ENCODE measurements at places on chromosomes 4 and X. TPM values are rescaled to one million over a fixed set of nuclear protein-coding genes. Genes with fewer than 3 reads are reported as not detected.

DNA sequence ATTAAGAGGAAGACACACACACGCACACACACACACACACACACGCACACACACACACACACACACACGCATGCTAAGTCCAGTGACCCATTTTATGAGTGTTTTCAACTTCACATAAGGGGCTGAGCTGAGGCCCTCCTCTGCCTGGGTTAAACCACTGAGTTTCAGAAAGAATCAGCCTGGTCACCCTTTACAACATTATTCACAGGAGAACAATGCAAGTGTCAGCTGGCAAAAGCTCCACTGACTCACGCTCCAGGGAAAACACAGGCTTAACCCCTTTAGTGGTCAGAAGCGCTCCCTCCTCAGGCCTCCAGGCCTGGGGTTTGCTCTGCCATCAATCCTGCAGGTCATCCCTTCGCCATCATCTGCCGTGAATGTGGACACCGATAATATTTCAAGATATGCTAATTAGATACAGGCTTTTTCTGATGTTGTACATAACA, 46.9 kb downstream of the ACOX3 start:
- no peak for DNase-seq

DNA sequence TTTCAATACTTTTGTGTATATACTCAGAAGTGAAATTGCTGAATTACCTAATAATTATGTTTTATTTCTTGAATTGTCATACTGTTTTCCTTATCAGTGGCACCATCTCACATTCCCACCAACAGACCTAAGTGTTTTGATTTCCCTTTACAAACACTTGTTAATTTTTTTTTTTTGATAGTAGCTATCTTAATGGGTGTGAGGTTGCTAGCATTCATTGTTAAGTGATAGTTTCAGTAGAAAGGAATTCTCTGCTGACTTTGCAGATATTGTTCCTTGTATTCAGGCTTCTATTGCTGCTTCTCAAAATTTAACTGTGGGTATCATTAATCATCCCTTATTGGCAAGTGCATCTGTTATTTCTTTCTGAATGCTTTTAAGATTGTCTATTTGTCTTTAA, 927.5 kb upstream of the SLIT2 start:
- DNase-seq: no peak

DNA sequence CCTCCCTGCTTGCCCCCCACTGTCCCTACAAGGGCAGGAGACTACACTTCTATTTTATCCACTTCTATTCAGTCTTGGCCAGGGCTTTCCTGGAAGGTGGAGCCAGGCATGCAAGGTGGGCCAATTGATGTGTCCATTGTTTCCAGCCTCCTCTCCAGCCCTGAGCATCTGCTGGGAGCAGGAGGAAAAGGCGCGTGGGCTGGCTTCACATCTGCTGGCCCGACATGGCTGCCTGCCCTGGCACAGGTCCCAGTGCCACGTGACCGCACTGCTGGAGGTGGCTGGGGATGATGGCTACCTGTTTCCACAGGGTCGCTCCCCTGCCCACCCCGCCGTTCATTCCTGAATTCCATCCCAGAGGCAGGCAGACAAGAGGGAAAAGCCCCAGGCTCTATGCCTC, 247.7 kb downstream of the AFAP1 start:
- no peak for DNase-seq

- no peak for DNase-seq
Measured at GRCh38 chr4:36099509-36099908, 144.8 kb downstream of the ARAP2 start.

GRCh38 chr4:118850488-118851173, 14.7 kb upstream of the SEC24D start:
- no peak for DNase-seq

DNA sequence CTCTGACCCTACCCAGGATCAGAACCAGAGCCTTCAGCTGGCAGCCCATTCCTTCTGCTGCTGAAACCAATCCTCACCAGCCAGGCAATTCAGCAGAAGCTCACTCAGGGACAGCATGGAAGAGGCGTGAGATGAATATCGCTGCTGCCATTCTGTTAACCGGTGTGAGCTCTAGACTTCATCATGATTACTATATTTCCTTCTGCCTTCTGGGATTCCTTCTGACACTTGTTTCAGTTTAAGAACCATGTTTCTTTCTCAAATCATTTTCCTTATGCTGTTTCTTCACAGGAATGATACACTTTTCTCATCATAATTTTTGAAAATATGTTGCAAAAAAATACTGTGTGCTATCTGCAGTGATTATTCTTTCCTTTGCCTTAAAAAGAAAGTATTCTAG, 473.4 kb upstream of the FTHL17 start:
- DNase-seq: no peak

DNA sequence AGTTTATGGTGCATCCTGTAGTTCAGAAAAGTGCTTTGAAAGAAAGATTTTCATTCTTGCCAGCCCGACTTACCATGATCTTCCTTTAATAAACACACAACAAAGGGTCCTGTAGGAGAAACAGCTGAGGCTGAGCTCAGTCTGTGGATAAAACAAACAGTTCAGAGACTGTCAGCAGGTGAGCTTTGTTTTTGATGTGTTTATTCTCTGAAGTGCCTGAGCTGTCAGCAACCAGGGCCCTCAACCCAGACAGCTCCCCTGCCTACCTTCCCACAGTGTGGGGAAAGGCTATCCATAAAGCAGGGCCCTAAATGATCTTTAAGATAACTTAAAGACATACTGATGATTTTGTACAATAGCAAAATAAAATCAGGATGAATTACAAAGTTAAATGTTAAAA, 459.2 kb upstream of the GALNT7 start:
- DNase-seq: no peak

GRCh38 chr4:48801016-48801715, 21.1 kb upstream of the FRYL start:
- DNase-seq: no peak

DNA sequence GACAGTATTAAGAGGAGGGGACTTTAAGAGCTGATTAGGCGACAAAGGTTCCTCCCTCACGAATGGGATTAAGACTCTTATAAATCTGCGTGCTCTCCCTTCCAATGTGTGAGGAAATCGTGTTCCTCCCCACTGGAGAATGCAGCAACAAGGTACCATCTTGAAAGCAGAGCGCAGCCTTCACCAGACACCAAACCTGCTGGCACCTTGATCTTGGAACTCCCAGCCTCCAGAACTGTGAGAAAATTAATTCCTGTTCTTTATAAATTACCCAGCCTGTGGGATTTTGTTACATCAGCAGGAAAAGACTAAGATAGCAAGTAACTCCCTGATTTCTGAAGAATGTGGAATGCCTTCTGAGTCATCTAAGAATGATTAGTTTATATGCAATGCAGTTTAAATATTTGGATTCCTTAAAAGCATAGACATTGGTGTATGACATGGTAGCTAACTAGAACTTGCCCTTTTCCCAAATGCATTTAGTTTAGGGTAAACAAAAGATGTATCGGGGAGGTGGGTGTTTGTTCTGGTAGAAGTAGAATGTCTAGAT, 86.1 kb downstream of the USP46 start:
- DNase-seq: no peak

- DNase-seq: no peak
Measured at GRCh38 chr4:36323816-36324419, 42.5 kb downstream of the DTHD1 start.

- DNase-seq: no peak
Measured at GRCh38 chrX:6793000-6793399, 258.1 kb upstream of the VCX3A start.

DNA sequence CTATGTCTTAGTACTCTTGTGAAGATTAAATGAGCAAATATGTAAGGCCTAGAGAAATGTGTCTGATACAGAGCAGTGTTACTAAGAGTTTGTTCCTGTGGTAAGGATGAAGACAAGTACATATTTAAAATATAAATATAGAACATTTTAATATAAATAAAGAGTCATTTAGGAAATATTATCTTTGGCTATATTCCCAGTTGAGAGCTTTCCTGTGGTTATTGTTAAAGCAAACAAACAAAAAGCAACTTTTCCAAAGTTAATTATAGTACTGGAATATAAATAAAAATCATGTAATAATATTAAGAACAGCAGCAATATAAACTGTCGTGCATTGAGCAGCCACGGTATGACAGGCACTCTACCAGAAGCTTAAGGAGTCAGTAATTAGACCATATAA, 472.5 kb downstream of the INPP4B start:
- DNase-seq: no peak

Gene IL15
- 0.77 TPM for total RNA-seq

Gene PGAM4
- total RNA-seq: not detected

Gene PABPC5
- total RNA-seq: 3.1 TPM

Gene CYBB
- total RNA-seq: 0.17 TPM

Gene MAGED4B
- 82.9 TPM for total RNA-seq

Gene CYTL1
- 0.52 TPM for total RNA-seq

Gene P2RY8
- total RNA-seq: not detected

Data from type B pancreatic cell (in vitro differentiated cells).